Inflammatory macrophage (primary cell): ENCODE measurements at places on chromosomes 7 and 10.

- no peak for DNase-seq
Observed at GRCh38 chr7:2564970-2565540, 6.3 kb downstream of the IQCE start.

GRCh38 chr10:127094984-127095383 lies 101.4 kb downstream of the INSYN2A start:
- DNase-seq = no peak

- no peak for DNase-seq
Observed at GRCh38 chr10:130862626-130863025, 448.9 kb downstream of the TCERG1L start.

GRCh38 chr7:1591876-1592275 lies 22.0 kb upstream of the PSMG3 start:
- no peak for DNase-seq

DNA sequence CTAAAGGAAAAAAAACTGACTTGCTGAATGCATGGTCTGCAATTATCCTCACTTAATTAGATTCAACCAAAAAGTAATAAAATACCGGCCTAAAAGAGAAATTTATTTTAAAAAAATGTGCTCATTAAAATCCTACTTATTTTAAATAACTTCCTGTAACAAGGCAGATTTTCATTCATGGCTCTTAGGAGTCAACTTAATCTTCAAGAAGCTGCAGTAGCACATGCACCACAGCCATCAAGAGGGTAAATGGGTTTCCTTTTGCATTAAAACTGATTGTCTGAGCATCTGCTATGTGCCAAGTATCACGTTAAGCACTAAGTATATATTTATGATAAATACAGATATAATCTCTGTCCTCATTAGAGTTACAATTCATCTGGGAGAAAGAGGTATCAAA lies 69.9 kb downstream of the SNX13 start:
- DNase-seq = no peak

DNA sequence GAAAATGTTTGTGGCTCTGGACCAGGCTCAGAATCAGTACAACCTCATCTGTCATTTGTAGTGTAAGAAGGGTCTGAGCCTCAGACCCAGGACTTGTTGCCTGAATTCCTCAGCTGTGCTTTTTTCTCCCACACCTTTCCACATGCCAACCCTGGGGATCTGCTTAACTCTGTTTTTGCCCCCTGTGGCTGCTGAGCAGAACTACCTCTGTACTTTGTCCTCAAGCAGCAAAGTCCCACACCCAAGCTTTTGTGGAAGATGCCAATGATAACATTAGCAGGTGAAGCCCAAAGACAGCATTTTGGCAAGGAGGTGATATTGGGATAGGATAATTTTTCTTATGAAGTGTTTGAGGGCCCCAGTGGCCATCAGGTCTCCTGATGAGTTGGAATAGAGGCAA lies 5.8 kb upstream of the CYP2C18 start:
- DNase-seq = no peak

- no peak for DNase-seq
Observed at GRCh38 chr10:7491949-7492659, 81.3 kb upstream of the SFMBT2 start.

GRCh38 chr7:128425850-128426249 lies 16.1 kb upstream of the IMPDH1 start:
- DNase-seq = peak; percentile 79

DNA sequence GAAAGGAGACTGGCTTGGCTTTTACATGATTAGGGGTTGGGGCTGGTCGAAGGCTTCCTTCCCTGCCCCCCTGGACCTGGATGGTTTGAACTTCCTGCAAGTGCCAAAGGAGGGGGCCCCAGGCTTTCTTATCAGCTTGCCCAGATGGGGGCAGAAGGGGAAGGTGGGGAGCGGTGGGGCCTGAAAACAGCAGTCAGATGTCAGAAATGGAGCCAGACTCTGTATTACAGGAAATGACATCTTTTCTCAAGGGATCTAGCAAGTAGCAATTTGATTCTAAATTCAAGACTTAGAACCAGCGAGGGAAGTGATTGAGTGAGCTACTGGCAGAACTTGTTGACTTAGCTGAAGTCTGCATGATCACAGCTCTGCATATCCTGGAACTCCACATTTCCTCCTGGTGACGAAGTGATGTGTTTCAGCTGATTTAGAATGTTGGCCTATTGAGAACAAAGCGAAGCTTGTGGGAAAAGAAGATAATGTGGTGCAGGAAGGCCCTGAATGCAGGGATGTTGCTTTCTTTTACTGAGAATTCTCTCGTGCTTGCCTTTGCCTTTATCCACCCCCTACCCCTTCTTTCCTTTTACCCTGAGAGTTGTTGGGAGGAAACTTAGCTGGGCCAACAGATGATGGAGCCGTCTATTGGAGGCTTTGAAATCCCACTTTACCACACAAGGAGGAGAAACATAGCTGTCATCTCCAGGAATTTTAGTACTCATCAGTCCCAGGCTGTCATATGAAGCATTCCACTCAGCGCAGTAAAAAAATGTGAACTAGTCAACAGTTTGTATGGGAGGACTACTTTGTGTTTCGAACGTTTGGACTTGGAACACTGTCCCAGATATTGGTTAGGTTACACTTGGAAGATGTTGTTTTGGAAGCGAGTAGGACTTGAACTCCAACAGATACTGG lies 43.2 kb downstream of the CCNY start:
- DNase-seq = peak; percentile 50

DNA sequence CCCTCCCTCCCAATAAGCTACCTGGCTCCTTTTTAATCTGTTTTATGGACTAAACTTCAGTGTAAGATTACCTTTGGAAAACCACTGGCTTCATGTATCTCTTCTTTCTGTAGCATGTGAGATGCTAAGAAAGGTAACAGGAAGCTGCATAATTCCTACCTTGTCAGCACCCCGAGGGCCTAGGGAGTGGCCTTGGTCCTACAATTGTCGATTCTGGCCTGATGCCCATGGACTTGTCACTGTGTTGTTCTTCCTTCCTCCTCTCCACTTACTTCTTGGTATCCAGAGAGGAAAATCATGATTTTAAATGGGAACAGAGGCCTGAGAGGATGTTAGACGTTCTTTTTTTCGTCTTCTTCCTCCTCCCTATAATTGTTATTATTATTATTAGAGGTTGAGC lies 42.9 kb upstream of the PDZD8 start:
- DNase-seq = no peak

DNA sequence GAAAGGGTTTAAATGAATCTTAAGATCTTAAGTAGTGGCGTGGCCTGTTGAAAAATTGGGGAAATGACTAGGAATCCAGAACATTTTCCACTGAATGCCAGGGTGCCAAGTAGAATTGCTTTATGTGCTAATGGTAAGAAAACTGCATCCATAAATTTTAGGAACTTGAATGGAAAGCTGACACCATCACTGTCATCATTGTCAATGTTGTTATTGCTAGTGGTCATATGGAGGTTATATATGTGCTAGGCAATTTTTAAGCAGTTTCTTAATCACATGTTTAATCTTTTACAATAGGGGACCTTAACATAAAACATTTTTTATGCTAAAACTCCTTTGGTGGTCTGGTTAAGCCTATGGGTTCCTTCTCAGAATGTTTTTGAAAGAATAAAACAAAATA lies 13.1 kb downstream of the MARCHF5 start:
- DNase-seq = peak; percentile 17

DNA sequence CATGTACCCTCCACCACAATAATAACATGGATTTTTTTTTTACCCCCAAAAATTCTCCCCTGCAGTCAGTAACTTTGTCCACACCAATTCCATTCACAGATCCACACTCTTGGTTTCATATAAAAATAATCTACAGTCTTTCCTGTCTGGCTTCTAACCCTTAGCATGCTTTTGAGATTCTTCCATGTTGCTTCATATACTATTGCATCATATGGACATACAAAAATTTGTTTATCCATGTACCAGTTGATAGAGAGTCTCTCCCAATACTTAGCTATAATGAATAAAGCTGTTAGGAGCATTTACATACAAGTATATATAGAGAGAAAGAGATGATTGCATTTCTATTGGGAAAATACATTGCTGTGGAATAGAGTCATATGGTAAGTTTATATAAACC lies 575.0 kb downstream of the XPNPEP1 start:
- no peak for DNase-seq

- peak; percentile 69 for DNase-seq
Observed at GRCh38 chr7:11427686-11428273, 404.2 kb downstream of the THSD7A start.

DNA sequence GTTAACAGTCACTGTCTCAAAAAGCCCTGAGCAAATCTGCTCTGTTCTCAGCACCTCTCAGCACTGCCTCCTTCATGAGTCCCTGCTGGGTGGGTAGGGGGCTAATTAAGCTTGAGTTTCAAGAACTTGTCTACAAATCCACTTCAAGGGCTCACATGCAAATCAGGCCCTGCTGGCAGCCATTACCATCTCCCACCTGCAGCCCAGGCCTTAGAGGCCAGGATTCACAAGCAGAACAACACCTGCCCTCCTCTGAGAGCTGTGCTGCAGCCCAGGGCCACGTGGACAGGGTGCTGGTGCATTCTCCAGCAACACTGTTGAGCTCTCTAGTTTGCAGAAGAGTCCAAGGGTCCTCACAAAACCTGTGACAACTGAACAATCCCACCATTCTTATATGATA lies 119.2 kb downstream of the DPP6 start:
- DNase-seq = no peak

- no peak for DNase-seq
Observed at GRCh38 chr10:129531969-129532660, 65.1 kb downstream of the MGMT start.

DNA sequence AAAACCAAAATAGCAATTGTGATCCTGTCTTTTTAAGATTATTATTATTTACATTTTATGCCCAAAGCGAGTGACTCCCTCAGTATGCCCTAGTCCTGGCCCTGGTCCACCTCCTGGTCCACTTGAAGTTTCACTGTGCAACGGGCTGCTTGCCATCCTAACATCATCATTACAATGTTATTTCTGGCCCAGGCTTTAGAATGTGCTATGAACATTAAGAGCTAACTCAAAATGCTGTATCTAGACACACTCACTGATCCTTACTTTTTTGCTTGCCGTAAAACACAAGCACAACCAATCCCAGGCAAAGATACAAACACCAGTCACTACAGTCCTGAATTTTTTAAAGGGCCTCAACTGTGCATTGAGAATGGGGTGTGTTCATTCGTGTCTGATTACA lies 38.4 kb downstream of the RHOBTB1 start:
- no peak for DNase-seq

DNA sequence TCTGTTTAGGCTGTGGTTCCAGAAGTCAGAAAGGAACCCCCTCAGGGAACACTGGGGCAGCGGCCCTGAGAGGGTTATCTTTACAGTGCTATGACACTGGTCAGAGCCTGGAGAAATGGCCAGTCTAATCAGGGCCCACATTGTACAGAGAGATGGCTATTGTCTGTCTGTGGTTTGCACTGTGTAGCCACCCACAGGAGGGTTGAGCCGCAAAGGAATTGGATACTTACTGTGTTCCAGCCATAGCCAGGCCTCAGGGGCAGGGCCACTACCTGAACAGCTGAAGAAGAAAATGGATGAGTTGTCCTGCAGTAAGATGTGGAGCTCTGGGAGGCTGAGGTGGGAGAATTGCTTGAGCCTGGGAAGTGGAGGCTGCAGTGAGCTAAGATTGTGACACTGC lies 47.5 kb upstream of the PODXL start:
- no peak for DNase-seq

DNA sequence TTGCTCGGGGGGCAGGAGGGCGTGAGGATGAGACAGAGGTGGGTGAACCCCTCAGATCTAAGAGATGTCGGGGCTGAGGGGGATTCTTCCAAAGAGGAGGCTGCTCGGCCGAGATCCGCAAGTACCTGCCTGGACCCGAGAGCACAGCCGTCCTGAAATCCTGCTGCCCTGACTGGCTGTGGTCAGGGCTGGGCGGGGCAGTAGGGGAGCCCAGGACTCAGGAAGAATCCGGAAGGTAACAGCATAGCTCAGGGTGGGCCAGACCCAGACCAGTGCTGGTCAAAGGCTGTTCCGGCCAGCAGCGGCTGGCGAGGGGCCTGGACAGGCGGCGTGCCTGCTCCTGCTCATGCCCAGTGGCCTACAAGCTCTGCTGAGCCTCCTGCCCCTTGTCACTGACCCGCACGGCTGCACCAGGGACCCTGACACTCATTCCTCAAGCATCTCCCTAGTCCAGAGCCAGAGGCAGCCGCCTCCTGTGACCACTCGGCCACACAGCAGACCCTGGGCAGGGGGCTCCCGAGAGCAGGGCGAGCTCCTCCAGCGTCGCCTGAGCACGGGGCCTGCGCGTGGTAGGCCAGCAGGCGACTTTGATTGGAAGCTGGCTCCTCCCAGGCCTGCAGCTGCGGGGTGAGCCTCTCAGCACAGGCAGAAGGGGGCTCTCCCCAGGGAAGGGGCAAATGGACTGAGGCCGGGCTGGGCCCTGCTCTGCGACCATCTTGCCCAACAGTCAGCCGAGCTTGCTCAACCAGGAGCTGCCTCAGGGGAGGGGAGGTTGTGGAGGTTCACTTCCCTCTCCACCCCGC lies 3.1 kb upstream of the ADAP1 start:
- peak; percentile 76 for DNase-seq

DNA sequence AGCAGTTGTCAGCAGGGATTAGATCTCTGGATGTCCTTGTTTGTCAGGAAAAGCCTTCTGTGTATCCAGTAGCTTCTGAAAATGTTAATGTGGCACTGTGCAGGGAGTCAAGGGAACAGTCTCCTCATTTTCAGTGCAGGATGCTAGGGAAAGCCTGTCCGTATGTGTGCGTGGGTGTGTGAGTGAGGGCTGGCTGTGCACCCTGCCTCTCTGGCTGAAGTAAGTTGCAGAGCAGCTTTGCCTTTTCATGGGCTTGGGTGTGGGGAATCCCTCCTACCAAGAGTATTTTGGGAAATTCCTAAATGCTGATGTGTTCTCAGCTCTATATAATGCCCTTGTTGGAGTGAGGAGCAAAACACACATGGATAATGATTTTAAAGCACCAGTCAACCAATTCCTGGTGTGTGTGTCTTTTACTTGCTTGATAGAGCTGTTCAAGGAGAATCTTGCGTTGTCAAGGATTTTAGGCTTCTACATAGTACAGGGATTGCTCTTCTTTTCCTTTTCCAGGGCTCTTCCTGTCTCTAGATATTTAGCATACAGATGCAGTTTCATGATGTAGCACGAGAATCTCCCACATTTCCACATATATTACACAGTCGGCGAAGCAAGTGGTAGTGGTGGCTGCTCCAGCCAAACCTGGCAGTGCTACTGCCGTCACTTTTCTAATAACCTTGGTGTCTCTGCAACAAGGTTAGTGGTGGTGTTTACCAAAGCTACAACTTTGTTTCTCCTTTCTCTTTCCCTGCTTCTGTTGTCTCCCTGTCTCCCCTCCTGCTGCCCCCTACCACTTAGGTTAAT lies 92.8 kb downstream of the MCU start:
- DNase-seq = peak; percentile 6

DNA sequence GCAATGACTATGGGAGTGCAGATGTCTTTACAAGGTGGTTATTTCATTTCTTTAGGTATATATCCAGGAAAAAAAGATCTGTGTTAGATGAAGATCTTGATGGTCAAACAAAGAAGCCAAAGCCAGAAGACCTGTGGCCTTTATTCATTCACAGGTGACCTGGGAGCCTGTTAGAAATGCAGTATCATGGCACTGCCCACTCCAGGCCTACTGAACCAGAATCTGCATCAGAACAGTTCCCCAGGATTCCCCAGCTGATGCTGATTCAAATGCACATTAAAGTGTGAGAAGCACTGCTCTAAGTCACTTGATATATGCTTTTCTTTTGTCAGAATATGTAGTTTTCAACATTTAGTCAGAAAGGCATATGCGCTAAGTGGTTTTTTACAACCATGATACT lies 251.1 kb downstream of the IPMK start:
- no peak for DNase-seq
